NCI-H1048 (cell line): ENCODE measurements at places on chromosomes 16 and 17.

DNA sequence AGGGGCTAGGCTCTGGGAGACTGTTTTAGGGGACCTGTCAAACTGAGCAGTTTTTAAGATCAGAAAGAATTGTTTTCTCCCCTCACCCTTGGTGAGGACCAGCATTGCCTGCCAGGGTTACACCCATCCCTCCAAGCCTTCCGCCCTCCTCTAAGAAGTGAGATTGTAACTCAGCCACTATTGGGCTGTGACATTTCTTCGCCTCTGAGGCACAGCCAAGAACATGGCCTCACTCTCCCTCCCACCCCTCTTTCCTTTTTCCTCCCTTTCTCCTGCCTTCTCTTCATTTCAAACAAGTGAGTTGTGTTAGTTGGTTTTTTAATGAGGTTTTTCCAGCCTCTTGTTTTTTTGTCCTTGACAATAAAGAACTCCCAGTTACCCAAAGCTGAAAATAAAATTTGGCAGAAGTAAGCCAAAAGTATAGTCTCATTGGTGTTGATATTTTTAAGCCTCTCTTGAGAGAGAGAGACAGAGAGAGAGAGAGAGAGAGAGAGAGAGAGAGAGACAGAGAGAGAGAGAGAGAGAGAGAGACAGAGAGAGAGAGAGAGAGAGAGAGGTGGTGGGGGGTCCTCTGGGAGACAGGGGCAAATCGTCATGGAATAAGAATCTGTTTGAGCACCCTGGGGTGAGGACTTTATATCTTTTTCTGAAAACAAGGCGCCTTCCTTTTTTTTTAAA, 77.2 kb upstream of the TBX2 start:
- DNase-seq: no peak

GRCh38 chr16:1305823-1306222, 3.6 kb upstream of the UBE2I start:
- no peak for DNase-seq

DNA sequence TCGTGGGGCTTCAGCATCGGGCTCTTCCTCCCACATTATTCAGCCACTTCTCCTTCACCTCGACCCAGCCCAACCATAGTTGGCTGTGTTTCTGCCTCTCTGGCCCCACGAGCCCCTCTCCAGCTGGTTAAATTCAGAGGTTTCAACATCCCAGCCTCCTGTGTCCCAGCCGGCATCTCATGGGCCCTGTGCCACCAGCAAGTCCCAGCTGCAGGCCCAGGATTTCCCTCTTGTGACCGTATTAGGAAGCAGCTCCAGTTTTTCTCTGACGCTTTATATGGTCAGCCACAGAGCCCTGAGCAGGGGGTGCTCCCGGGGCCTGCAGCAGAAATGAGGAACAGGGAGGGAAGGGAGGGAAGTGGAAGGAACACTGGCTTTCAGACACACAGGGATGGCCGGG, 27.4 kb downstream of the MYH11 start:
- no peak for DNase-seq

GRCh38 chr16:46730801-46731690, 17.1 kb downstream of the MYLK3 start:
- DNase-seq: no peak

DNA sequence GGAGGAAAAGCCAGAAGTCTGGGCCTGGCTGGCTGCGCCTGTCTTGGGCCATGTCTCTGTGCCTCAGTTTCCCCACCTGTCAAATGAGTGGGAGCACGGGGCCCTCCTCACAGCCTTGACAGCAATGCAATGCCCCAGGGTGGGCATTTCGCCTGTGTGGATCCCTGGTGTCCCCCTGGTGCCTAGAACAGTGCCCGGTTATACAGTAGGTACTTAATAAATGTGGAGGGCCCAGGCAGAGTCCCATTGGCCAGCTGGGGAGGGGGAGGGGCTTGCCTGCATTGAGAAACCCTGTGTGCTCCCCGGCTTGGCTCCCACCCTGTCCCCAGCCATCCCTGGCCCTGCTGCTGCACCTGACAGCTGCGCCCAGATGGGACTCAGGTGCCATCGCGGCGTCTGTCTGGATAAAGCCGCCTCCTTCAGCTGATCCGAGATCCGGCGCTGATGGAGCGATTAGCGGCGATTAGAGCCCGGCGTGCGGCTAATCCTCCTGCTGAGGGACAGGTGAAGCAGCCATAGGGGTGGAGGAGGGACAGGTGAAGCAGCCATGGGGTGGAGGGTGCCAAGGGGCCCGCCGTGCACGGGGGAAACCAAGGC, 12.4 kb downstream of the ZFPM1 start:
- no peak for DNase-seq

DNA sequence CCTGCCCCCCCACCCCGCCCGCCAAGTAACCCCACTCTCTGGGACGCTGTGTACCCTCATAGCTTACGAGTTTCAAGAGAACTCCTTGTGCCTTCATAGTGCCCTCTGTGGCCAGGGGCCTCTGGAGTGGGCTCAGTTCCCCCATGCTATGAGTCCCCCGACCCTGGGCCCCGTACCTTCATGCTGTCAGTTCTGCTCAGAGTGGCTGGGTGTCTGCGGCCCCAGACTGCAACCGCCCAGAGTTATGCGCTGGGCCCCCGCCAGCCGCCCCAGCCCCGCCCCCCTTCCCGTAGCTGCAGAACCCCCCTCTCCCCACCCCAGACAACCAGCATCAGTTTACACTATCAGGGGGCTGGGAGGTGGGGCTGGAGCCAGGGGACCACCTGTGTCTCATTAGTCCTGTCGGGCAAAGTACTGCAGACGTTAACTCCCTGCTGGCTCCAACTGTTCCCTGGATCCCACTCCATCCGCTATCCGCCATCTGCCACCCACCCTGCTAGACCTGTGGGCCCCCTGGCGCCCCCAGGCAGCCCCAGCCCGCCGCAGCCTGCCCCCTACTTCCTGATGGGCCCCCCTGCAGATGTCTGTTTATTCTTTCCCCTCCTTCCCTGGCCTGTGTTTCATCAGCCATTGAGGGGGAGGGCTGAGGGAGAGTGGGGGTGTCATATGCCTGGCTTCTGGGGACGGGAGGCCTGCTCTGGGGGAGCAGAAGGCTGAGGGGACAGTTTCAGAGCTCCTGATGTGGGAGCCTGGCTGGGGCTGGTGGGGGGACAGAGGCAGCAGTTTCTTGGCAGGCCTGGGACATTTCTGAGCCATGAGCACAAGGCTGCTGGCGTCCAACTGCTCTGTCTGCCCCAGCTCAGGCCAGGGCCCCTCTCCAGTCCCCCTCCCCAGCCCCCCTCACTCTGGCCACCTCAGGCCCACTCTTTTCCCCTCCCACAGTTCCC, at the start of gene MFAP4:
TSS of gene MFAP4 (minus strand) at position 217 of the 947 bp plus-strand sequence. CDS start at position 182, 35 bp downstream.
- DNase-seq: no peak

DNA sequence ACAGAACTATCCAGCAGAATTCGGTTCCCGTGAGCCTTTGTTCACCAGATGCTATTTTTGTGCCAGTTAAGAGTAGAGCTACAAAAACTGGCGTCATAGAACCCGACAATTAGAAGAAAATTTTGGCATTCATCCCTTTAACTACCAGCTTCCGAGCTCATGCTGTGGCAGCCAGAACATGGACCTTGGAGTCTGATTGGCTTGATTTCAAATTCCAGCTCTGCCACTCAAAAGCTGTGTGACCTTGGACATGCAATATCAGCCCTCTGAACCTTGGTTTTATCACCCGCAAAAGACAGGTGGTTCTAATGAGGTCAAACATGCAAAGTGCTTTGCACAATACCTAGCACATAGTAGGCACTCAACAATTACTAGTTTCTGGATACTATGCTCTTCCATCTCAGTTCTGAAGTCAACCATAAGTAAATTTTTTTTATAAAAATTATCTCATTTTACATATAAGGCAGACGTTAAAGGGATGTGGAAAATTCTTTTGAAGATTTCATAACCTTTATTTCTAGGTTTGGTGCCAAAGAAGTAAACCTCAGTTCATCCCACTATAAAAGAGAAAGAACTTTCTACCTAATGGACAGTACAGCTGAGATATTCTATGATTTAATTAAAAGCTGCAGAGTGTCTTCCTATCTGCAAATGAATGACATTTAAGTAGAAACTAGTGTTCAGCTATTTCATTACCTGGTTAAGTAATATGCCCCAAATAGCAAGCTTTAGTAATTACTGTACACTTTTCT, 331.5 kb downstream of the HAPSTR1 start:
- DNase-seq: no peak

DNA sequence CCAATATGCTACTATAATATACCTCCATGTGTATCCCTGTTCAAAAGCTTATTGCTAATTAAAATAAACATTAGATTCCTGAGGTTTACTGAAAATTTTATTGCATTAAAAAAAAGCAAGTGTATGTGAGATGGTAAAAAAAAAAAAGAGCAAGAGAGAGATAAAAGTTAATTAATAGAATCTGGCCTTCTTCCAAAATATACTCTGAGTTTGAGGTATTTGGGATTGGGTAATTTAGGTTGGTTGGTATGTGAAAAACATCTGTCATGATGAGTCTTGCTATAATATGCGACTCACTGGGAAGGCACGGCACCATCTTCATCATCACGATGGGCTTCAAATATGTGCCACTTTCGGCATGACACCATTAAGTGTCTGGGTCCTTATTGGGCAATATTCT, 711.1 kb upstream of the SOX9 start:
- DNase-seq: no peak

GRCh38 chr16:37511-37910, 15.9 kb downstream of the POLR3K start:
- DNase-seq: no peak

DNA sequence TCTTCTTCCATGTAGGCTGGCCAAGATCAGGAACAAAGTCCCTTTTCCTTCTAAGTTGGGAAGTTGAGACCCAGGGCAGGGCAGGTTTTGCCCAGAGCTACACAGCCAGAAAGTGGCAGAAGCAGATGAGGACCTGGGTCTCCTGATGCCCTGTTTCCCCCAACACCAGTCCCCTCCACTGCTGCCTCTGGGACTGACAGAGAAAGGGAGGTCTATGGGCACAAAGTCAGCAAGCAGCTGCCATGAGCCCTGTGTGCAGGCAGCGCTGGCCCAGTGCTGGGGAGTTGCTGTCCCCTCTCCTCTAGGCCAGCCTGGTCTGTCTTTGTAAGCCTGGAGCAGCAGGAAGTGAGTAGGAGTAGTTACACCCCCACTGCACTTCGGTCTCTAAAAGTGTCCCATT, 46.9 kb upstream of the NKD1 start:
- DNase-seq: no peak

DNA sequence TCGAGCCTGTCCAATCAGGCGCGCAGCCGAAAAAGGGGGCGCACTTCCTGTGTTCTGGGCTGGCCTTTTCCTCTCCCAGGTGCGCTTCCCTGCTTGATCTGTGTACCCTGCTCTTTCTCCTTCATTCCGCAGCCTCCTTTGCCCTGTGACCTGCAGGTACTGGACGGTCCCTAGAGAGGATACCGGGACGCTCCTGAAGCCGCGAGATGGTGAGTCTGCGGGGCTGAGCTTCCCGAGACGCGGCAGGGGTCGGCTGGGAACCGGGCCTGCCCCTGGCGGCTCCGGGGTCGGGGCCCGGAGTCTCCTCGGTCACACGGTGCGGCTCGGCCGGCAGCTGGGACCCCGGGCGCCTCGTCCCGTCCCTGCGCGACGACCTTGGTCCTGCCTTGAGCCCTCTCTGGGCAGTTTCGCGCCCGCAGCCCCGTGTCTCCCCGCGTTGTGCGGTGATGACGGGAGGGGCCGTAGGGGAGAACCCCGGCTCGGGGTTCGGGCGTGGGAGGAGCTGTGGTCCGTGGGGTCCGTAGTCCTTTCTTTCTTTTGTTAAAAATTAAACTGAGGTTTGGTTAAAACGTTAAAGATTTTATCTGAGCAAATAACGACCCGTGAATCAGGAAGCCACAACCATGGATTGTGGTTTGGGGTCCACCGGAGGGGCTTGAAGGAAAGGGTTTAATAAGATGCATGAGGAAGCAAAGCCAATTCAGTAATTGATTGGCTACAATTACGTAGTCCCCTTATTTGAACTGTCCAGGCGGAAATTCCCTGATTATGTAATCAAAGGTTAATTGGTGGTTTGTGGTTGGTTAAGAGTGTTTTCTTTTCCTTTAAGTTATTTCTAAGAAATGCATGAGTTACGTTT, 172.8 kb upstream of the ZNF267 start:
- DNase-seq: peak; percentile 55

- DNase-seq: no peak
Measured at GRCh38 chr17:50039058-50039457, 16.9 kb upstream of the ITGA3 start.

GRCh38 chr17:74020522-74020921, 183.0 kb upstream of the RPL38 start:
- no peak for DNase-seq

DNA sequence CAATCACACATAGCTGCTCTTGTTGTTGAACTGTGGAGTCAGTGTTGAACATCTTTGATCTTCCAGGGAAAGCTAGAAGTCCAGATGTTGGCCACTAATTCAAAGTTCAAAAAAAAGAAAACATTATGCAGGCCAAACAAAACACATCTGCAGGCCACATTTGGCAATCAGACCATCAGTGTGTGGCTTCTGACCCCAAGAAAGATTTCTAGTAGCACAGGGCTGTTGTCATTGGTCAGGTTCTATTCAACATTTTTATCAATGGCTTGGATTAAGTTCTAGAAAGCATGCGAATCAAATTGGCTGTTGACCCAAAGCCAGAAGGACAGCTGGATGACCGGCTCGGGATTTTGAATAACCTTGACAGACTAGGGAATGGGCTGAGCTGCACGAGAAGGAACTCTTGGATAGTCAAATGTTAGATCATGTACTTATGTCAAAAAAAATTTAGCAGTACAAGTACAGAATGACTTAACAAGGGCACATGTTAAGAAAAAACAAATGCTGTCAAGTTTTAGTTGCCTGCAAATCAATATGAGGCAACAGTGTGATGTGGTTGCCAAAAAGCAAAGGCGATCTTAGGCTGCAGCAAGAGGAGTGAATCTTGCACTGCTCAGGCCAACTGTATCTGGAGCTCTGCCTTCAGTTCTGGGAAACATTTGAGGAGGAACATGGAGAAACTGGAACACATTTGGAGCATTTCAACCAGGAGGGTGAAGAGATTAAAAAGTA, 187.6 kb downstream of the RGS9 start:
- no peak for DNase-seq

DNA sequence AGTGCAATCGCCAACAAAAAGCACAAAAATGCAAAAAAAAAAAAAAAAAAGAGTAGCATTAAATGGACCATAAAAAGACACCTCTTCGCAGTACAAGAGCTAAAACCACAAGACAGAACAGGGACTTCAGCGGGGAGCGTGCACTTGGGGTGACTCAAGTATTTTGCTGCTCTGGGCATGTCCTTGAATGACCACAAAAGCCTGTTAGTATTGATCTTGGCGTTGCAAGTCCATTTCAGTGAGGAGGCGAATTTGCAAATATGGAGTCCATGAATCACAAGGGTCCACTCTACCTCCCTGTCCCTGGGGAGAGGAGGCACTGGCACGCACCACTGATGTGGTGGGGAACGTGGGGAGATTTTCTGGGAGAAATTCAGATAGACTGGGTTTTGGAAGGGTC, 78.9 kb downstream of the CNGB1 start:
- no peak for DNase-seq
